Hematopoietic multipotent progenitor cell treated with erythropoietin and hydrocortisone succinate and interleukin-3 and kit ligand, for 6 days (in vitro differentiated cells): ENCODE measurements at places on chromosomes 7 and 10.
A peak's percentile ranks its signal among the peaks of the same experiment; 100 is the strongest.

GRCh38 chr10:71419750-71420149 lies 23.0 kb downstream of the CDH23 start:
- DNase-seq, result no peak

DNA sequence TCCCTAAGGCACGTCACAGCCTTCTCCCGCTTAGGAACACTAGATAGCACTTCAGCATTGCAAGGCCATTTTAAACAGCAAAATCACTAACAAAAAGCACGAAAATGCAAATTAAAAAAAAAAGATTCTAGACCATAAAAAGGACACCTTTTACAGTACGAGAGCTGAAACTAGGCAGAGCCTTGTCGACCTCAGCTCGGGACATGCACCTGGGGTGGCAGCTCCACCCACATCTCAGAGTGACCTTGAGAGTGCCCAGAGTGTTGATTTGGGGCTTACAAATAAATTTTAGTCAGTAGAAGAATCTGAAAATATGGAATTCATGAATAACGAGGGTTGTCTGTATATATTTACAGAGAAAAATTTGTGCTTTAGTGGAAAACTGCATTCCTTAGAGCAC lies 1.1 kb downstream of the MRPS24 start:
- no peak for DNase-seq

DNA sequence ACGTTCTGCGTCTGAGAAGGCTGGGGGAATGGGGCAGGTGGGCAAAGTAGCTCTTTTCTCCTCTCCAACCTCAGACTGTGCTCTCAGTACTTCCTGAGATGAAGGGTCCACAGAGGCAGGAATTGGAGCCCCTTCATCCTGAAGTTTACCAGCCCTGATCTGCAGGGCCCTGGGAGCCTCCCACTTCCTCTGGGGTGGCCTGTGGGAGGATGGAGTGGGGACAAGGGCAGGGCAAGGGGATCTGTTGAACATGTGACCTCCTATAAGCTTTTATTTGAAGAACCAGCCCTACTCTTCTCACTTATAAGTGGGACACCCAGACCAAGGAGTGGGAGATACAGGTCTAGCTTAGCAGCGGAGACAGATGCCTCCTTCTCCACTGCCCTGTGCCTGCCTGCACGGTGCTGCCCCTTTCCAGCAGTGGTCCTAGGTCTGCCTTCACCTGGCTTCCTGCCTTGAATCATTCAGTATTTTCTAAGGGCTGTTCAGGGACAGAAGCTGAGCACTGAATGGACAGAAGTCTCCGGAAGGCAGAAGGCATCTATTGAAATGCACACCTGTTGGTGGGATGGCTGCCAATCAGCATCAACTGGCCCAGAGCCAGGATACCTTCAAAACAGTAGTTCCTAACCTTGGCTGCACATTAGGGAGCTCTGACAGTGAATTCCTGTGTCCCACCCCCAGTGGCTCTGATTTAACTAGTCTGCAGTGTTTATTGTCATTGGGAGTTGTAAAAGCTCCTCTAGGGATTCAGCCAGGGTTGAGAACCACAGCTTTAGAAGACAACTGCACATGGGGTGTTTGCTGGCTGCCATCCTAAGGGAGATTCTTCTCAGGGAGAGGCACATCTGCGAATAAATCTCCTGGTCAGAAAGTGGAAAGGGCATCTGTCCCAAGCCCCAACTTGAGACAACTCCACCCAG lies 2.7 kb upstream of the ARHGAP22 start:
- DNase-seq, result no peak

DNA sequence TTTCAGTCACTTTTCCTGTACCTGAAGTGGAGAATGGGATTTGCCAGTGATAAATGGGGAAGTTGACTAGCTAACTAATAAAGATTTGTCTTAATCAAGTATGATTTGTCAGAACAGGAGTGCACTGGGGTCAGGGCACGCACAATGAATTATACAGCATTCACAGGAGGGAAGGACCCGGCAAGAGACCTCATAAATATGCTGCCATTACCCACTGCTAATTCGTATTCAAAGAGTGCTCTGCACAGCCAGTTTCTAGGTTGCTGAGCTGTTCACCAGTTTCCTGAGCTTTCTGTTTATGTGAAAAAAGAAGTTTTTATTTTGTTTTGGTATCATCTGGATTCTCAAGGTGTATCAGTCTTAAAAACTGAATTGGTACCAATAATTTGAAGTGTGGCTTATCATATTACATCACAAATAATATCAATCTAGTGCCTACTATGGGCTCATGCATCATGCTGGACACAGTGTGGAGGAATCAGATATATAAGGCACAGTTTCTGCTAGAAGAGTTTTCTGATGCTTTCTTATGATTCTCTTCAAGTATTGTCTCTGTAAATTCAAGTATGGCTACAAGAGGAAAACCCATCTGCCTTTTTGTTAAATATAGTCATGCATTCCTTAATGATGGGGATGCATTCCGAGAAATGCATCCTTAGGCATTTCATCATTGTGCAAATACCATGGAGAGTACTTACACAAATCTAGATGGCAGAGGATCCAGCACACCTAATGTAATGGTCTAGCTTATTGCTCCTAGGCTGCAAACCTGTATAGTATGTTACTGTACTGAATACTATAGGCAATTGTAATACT lies 202.2 kb downstream of the VTI1A start:
- no peak for DNase-seq

- no peak for DNase-seq
Observed at GRCh38 chr10:103663236-103663635, 169.7 kb downstream of the NEURL1 start.

DNA sequence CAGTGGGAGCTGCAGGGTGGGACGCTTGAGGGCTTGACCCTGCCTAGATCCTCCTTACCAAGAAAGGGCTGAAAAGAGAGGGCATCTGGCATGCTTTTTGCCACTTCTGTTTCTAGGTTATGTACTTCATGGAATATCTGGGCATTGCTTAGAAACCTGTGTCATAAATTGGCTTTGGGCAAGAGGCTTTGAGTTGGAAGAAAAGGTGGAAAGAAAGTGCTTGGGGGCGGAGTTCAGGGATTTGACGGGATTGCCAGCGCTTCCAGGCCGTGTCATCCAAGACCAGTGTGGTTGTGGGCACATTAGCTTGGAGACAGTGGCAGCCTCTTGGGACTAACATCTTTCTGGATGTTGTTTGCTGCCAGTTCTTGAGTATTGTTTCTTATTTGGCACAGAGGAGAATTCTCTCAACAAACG lies 825 bp downstream of the ZNF862 start:
- DNase-seq, result no peak

DNA sequence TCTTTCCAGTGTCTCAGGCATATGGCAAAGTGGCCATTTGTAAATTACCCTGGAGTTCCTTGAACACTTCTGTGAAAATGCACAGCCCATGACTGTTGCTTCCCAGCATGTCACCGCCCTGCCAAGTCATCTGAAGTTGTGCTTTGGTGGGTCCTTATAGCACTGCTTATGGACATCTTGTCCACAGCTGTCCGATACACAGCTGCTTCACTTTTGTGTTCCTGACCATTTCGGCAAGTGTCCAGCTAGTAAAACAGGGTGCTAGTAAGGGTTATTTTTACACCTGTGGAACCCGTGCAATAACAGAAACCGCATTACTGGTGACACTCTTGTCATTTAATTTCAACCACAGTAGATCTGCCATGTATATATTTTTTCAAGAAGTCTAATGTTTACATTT lies 29.7 kb downstream of the PIP4K2A start:
- DNase-seq, result peak; percentile 44

GRCh38 chr10:45429790-45430189 lies 55.8 kb downstream of the ALOX5 start:
- DNase-seq, result no peak

- no peak for DNase-seq
Observed at GRCh38 chr7:18583305-18583704, 87.8 kb downstream of the HDAC9 start.

DNA sequence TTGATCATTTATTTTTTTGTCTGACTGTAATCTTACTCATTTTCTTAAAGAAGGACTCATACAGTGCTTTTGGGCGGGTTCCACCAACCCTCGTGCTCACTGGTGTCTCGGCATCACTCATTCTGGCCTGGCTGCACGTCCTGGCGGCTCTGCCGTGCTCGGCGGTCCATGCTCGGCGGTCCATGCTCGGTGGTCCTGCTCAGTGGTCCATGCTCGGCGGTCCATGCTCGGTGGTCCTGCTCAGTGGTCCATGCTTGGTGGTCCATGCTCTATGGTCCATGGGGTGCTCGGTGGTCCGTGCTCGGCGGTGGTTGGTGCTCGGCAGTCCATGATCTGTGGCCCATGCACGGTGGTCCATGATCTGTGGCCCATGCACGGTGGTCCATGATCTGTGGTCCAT lies 72.5 kb downstream of the WDR37 start:
- DNase-seq, result no peak

DNA sequence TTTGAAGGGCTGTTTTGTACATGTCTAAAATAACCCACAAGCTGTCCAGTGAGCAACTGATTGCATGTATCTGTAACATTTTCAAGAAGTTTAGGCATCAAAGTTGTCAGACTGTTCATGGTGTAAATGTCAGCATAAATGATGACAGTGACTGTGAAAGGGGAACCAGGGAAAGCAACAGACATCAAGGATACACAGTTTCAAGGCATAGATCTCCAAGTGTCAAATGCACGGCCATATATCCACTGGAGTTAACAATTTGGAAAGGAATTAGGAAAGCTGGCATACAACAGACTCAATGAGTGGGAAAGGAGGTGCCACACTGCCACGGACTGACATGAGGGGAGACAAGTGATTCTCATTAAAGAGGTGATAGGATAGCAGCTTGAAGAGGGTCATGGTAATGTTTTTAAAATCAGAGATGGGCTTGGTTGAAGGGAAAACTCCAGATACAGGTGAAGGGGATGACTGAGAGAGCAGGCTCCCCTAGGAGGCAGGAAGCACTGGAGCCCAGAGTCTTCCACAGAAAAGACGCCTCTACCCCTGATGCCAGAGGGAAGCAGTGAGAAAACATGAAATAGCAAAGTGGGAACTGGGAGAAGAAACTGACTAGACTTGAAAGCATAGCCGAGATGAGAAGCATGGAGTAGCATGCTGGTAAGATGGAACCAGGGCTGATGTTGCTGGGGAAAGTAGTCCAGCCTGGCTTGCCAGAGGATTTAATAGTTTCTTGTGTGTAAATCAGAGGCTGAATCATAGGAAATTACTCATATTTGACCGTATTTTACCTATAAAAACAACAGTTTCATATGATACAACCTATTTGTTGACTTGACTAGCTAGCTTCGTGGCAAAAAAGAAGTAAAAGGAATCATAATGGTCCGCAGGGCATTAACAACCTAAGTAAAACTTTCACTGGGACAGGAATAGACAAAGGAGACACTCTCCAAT lies 18.6 kb downstream of the NSMCE4A start:
- no peak for DNase-seq

DNA sequence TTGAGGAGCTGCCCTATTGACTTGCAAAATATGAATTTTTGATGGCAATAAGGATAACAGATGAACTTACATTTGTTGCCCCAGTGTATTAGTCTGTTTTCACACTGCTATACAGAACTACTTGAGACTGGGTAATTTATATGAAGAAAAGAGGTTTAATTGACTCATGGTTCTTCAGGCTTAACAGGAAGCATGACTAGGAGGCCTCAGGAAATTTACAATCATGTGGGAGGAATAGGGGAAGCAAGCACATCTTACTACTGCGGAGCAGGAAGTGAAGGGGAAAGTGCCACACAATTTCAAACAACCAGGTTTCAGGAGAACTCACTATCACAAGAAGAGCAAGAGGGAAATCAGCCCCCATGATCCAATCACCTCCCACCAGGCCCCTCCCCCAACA lies 57.9 kb downstream of the ZNF22 start:
- DNase-seq, result no peak

- DNase-seq, result no peak
Observed at GRCh38 chr10:66752714-66753113, 173.1 kb upstream of the LRRTM3 start.

DNA sequence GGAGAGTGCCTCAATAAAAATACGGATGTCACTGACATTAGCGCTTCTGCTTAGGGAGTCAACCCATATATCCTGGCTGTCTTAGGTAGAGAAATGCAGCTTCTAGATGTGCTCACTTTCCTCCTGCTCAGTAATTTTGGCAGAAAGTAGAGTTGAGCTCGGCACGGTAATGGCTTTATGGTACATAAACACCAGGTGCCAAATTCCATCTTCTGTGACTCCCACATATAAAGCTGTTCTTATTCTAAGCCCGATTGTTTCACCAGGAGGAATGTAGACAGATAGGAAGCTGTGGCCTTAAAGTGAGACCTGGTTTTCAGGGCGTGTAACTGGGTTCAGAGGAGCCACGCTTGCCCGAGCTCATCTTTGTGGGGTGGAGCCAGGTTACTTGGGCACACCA lies 143.7 kb downstream of the CREB5 start:
- no peak for DNase-seq

DNA sequence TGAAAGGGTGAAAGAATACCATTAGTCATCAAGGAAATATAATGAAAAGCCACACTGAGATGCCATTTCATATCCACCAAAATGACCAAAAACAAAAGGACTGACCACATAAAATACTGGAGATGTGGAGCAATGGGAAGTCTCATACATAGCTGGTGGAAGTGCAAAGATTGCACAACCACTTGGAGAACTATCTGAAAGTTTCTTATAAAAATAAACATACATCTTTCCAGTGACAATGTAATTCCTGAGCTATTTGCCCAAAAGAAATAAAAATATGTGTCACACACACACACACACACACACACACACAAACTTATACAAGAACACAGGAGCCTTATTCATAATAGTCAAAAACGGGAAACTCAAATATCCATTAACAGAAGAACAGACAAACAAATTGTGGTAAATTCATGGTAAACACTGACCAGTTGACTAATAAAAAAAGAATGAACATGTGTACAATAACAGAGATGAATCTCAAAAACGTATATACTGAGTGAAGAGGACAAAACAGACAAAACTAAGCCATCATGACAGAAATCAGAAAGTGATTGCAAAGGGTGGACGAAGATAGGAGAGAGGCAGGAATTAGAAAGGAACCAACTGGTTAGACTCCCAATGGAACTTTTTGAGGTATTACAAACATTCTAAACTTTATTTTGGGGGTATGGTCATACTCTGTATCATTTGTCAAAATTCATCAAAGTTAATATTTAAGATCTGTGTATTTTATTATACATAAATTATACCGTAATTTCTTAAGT lies 21.5 kb downstream of the WASL start:
- DNase-seq, result no peak

DNA sequence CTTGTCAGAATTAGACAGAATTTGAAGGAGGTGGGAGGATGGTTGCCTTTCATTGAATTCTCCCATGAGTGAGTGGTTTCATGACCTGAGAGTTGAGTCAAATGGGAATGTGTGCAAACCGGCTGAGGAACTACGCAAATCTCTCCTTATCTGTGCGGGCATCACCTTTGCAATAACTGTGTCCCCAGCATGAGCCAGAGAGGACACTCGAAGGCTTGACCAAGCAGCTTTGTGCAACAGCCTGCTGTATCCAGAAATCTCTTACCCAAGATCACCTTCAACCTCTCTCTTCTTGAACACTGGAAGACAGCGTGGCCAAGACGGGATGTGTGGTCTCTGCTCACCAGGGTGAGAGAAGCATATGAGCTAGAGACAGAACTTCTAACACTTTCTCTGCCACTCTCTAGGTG lies 93.8 kb upstream of the IKZF1 start:
- peak; percentile 38 for DNase-seq
